Stimulated activated naive B cell treated with anti-CD40 and anti-IgM and Interleukin-4, amounts not matched to agents 10 μg/mL and 1 μg/mL and 100 μg/mL, for 72 hours (primary cell): ENCODE measurements at places on chromosomes 5 and 9.

DNA sequence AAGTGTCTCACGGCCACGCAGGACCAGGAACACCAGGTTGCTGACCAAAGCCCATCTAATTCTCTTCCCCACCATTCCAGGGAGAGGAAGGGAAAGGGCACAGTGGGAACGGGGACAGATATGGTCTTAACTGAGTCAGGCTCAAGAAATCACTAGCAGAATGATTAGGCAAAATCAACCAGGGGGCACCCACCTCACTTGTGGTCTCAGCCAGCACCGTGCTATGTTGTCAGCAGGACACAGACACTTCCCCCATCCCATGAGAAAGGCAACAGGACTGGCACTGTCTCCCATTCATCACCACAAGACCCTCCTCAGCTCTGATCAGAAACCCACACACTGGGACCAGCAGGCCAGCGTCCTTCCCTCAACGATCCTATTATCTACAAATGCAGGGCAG, 2.9 kb downstream of the BICD2 start:
- no peak for DNase-seq

GRCh38 chr5:153523831-153524230, 33.4 kb downstream of the GRIA1 start:
- no peak for DNase-seq

- DNase-seq: no peak
Measured at GRCh38 chr5:145237843-145238242, 597.3 kb downstream of the PRELID2 start.

GRCh38 chr9:87865626-87866025, 17.1 kb upstream of the SPATA31E1 start:
- DNase-seq: no peak

- no peak for DNase-seq
Measured at GRCh38 chr9:89843074-89843473, 238.3 kb downstream of the GADD45G start.

DNA sequence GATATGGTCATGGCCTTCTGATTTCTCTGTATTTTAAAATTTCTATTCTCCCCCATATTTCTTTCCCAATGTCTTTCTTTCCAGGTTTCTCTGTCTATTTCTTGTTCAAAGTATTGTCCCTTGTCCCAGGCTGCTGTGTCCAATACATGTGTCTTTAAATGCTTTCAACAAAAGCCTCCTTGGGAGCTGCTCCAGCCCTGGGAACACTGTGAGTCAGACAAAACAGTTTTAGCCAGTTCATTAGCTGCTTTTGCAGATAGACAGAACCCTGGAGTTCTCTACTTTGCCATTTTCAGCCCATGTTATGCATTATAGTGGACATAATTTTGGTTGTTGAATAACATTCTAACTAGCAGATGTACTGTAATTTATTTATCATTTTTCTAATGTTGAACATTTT, 20.5 kb upstream of the JAK2 start:
- no peak for DNase-seq

DNA sequence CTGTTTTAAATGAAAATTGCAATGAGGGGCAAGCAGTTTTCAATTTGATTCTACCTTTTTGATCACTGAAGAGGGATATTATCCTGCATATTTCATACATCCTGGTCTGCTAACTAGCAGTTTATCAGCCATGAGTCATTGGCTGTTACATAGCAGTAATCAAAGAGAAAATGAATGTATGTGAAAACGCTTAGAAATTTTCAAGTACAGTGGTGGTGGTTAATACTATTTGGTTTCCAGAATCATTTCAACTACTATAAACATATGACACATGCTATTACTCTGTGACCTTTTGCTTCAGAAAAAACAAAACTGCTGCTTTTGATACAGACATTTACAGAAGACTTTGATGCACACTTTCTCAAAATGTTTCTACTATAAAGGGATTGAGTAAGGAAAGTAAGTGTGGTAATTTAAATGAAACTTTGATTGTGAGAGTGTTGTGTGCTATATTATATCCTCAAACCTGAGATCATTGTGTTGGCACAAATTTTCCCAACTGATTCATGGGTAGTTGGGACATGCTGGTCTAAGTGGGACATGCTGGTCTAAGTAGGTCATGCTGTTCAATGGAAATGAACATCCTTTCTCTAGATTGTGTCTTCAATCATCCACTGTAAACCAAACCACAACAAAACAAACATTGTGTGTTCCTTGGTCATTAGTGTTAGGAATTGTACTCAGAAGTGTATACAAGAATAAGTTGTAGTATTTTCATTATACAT, 5.1 kb downstream of the RNF14 start:
- no peak for DNase-seq

DNA sequence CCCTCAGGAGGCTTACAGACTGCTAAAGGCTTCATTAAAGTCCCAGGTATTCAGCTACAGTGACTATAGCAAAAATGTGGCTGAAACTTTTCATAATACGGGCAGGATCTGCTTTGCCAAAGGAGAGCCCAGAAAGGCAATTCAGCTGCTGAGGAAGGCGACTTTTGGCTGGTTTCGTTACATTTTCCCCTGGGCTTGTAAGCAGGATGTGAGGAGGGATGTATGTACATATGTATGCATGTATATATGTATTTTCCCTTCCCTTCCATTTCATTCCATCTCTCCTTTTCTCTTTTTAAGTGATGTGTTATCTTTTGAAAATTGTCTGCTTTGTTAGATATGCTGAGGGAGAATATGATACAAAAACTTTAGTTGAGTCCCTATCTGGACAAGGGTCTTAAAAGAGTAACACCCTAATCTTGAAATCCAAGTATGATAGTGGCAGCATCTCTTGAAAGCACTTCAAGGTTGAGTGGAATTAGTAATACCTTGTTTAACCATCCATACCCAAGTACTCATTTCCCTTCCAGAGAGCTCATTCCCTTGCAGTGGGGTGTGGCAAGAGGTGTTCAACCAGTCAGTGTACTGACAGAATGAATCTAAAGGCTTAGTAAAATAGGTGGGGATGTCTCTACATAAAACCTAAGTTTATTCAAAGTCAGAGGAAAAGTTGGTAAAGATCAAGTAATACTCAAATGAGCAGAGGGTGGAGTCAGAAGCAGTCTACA, 28.7 kb downstream of the RAD1 start:
- no peak for DNase-seq

- no peak for DNase-seq
Measured at GRCh38 chr9:36896296-36896695, 137.8 kb downstream of the PAX5 start.

DNA sequence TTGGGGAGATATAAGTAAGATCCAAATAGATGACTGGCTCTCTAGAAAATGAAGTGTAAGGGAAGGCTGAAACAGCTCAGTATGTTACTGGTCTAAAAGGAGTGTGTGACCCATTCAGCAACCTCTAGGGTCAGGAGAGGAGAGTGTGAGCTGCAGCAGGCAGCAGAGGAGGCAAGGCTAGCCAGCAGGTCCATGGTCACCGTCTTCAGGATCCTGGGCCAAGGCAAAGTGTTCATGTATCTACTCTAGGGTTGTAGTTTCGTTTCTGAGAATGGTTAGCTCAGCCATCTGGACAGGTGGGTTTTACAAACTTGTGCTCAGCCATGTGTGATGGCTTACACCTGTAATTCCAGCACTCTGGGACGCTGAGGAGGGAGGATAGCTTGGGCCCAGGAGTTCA, 13.7 kb downstream of the MYO10 start:
- no peak for DNase-seq

DNA sequence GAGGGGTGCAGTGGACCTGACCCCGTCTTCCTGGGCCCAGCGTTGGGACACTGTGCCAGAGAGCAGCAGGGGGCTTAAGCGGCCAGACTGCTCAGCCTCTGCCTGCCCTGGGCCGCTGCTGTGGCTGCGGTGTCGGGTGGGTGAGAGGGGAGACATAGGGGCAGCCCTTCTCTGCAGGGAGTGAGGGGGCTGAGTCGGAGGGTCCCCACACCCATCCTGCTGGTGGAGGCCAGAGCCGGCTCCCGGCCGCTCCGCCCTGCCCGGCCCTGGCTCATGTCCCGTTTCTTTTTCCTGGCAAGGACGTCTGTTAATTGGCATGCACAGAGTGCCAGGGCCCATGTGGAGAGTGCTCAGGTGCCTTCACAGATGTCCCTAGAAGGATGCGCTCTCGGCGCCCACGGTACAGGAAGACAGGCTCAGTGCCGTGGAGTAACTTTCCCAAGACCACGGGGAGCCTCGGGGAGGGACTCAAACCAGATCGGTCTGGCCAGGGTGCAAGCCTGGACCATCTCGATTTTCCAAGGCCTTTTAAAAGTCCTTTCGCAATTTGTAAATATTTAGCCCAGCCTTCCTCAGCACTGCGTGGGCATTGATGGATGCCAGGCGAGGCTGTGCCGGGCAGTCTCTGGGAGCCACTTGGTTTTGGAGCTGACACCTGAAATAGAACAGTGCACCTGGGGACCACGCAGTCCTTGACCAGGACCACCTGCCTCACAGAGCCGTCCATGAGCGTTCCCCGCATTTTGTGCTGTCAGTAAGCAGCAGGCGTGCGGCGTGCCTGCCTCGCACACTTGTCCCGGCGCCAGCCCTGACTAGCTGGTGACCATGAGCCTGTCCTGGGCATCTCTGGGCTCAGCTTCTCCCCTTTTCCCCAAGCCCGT, 60.9 kb downstream of the RXRA start:
- DNase-seq: no peak

- no peak for DNase-seq
Measured at GRCh38 chr5:98543490-98543889, 230.0 kb upstream of the RGMB start.

DNA sequence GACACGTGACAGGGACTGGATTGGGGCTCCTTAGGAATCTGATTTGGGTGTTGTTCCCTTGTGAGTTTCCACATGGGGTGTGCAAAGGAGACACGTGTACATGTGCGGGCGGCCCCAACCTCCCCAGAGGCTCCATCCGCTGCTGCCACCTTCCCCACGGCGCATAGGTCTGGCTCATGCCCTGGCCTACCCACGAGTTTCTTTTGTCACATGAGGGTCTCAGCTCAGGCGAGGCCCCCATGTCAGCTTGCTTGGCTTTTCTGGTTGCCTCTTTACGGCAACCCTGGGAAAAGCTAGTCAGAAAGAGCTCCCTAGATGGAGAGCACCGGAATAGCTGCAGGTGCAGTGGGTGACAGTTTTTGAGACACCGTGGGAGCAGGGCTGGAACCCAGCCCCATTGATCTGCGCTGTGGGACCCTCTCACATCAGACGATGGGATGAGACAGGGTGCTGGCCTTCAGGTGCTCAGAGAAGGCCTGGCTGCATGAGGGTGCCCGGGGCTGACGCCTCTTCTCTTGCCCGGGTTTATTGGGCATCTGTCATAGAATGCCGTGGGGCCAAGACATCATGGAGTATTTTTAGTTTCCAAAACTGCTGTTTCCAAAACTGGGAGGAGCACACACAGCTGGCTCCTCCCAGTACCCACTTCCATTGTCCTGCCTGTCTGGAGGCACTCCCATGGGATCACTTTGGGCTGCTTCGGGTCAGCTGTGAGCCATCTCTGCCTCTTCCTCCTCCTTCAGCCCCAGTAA, 107.8 kb downstream of the WNK2 start:
- DNase-seq: no peak

DNA sequence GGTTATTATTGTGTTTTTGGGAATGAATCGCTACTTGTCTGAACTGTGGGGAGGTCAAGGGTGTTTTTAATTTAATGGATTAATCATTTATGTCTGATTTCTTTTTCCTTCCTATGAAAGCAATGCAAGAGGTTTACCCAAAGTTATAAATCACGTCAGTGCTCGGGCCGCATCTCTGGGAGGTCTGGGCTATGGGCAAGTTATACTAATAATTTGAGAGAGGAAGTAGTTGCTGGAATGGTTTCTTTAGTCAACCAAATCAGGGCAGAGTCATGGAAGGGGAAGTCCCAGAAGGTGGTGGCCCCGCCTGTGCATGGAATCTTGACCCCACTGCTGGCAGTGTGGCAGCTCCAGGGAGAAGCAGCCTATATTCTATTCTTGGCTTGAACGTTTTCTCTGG, 180.2 kb downstream of the HSPA4 start:
- no peak for DNase-seq

DNA sequence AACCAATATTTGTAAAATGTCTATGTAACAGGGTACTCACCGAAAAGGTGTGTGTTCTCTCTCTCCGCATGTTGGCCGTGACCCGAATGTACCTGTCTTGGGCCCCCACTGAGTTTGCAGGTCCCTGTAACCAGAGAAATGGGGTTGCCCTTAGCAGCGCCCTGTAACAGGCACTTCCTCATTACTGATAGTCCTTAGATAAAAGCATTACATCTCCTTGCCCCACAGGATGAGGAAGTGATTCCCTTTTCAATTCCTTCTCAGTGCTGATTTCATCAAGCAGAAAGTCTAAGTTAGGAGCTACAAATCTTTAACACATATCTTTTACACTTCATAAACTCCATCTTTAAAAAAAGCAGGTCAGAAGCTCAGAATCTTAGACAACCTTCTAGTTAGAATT, 15.2 kb upstream of the HMHB1 start:
- DNase-seq: no peak

- DNase-seq: no peak
Measured at GRCh38 chr9:81430727-81431126, 258.6 kb downstream of the TLE1 start.

DNA sequence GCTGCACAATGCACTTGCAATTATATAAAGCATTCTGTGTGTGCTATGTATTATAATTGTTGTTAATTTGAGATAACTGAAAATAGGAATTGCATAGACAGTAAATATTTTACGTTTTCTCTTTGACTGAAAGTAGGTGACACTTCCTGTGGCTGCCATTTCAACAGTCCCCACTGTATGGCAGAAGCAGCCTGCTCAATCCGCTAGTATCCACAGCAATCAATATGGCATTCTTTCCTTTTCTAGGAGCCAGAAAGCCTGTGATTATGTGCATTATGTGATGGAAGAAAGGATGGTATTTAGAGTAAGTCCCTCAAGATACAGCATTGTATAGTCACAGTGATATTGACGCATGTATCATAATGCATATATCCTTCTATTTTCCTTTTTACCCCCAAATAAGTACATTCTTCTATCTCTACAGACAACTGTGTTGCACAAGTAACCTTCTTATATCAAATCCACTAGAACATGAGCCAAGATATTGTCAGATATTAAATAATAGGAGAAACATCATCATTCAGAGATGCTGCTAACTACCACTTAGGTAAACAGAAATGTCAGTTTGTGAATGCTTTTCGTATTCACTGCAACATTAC, 59.7 kb downstream of the CARTPT start:
- no peak for DNase-seq

DNA sequence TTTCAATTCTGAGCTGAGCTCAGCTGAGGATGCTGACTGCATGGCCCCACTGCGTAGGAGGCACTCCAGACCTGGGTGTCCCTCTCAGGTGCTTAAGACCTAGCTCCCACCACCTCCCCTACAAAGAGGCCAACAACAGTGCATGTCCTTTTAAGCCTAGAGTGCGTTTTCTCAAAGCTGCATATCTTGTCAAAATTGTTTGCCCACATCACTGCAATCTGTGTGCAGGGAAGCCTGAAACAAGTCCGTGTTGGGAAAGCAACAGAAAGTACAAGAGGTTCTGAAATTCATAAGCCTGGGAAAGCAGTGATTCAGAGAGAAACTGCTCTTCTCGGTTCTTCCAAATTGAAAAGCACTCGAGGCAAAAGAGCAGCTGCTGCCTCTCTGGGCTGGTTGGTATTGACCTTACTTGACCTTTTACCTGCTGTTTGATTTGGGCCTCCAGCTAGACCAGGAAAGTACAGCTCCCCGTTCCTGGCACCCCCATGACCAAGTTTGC, 238.4 kb downstream of the NR2F1-AS1 start:
- DNase-seq: no peak
